ENCODE measurements at places on chromosomes 13 and 19. TPM values are rescaled to one million over a fixed set of nuclear protein-coding genes. Genes with fewer than 3 reads are reported as not detected.

The PTPRH gene
- 0.52 TPM for total RNA-seq

The ZNF254 gene
- 8.2 TPM for total RNA-seq

GRCh38 chr19:40257096-40257517, 28.0 kb downstream of the AKT2 start:
- no peak for DNase-seq

The ATP4A gene
- total RNA-seq = not detected

The LPAR2 gene
- 1.2 TPM for total RNA-seq

GRCh38 chr13:90950160-90950559, 397.3 kb upstream of the MIR17HG start:
- no peak for DNase-seq

- no peak for DNase-seq
Observed at GRCh38 chr19:18477042-18477779, 39.3 kb upstream of the ISYNA1 start.

DNA sequence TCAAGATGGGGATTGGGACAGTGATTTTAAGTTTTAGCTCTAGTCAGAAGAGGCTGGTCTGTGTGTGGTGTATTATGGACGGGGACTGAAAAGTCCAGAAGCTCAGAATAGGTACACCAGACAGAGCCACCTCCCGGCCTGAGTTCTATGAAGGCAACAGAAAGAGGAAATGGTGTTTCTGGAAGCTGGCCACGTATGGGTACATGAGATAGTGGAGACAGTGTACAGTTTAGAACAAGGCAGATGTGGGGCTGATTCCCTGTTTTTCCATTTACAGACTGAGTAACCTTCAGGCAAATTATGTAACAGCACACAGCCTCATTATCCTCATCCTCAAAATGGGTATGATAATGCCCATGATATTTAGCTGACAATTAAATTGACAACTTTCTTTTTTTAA, 1.3 kb downstream of the ZNF175 start:
- no peak for DNase-seq

All from esophagus muscularis mucosa (tissue), 4 donors.